ENCODE measurements at places on chromosomes 16 and 17. TPM values are rescaled to one million over a fixed set of nuclear protein-coding genes. Genes with fewer than 3 reads are reported as not detected.
A peak's percentile ranks its signal among the peaks of the same experiment; 100 is the strongest.

- H3K27me3 ChIP-seq = no peaks in the 10 kb centered on the region
- no peaks in the 10 kb centered on the region for H3K36me3 ChIP-seq
- no peak overlapping the region for H3K4me3 ChIP-seq
- peak; percentile 23 for DNase-seq
Measured at GRCh38 chr16:84844559-84845495, 25.0 kb downstream of the CRISPLD2 start.

DNA sequence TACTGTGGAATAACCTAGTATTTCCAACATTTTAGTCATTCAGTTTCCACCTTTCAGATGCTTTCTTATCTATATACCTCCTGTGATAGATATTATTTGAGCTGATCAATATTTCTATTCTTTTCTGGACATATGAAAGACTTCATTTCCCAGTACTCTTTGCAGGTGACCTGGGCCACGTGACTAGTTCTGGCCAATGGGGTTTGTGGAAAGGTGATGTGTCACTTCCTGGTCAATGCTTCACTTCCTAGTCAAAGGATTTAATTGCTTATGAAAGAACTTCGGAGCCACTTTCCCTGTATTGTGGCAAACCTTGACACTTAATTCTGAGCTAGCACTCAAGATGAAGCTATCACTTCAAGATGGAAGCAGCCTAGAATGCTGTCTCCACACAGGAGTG is 248.9 kb upstream of the FOXF1 start:
- H3K4me3 ChIP-seq = no peak overlapping the region
- H3K36me3 ChIP-seq = no peaks in the 10 kb centered on the region
- H3K27ac ChIP-seq = no peak overlapping the region
- peaks cover 3% of the 10 kb centered on the region for H3K27me3 ChIP-seq

DNA sequence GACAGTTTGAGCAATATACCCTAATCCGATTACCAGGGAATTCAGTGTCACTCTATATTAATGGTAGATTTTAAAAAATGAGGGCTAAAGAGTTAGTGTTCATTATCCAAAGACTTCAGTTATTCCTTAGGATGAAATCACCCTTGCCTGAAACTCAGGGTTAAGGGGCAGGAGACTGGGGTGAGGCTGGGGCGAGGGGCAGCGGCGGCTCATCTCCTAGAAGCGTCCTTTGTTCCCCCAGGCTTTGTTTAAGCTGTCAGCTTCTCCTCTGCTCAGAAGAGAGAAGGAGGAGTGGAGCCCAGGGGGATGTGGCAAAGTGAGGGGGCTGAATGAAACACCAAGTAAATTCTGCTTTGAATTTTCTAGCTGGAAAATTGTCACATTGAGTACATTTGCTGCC is 117.7 kb upstream of the ELAC2 start:
- H3K27me3 ChIP-seq = no peaks in the 10 kb centered on the region
- no peak overlapping the region for H3K27ac ChIP-seq
- H3K4me3 ChIP-seq = no peak overlapping the region
- H3K4me1 ChIP-seq = no peaks in the 10 kb centered on the region
- H3K36me3 ChIP-seq = no peaks in the 10 kb centered on the region
- no peak for DNase-seq

- no peak overlapping the region for H3K27ac ChIP-seq
- no peak overlapping the region for H3K4me3 ChIP-seq
- H3K4me1 ChIP-seq = no peaks in the 10 kb centered on the region
- no peaks in the 10 kb centered on the region for H3K27me3 ChIP-seq
Measured at GRCh38 chr17:77295241-77295853, 154.6 kb downstream of the SEC14L1 start.

DNA sequence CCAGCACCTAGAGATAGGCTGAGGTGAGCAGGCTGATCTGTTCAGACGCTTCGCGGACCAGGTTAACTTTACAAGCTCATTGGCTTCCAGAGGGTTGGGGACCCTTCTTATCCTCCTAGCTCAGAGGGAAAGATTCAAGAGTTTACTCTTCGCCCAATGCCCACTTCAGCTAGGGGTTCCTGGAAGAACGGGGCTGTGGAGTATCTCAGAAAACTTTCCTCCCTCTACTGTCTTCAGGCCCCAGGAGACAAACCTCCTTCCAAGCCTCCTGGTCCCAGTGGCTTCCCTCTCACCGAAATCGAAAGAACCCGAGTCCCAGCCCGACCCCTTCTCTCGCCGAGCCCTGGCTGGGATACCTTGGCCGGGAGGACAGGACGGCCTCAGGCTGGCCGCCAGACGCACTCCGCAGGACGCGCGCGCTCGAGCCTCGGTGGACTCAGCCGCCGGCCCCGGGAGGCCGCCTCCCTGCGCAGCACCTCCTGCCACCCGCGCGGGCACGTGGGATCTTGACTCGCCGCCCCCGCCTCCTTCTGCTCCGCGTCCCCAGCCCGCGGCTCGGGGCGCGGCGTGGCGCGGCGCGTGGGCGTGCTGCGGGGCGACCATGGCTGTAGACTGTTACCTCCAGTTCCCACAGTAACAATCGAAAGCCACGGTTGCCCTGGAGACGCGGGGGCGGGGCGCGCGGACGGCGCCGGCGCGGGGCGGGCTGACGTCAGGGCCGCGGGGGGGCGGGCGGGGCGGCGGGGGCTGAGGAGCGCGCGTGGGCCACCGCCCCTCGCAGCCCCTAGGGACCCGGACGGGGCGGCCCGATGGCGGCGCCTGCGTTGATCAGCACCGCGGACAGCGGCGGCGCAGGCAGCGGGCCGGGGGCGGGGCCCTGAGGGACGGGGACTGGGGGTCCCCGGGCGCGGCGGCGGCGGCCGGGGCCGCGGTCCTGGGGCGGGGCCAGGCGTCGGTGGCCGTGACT is 5.3 kb upstream of the HIC1 start:
- no peak overlapping the region for H3K27ac ChIP-seq
- DNase-seq = peak; percentile 91
- no peaks in the 10 kb centered on the region for H3K36me3 ChIP-seq
- H3K4me1 ChIP-seq = peaks cover 11% of the 10 kb centered on the region
- peak overlapping the region; percentile 88 for H3K4me3 ChIP-seq
- peaks cover 34% of the 10 kb centered on the region for H3K27me3 ChIP-seq

GRCh38 chr17:81395600-81396277 is 482 bp downstream of the BAHCC1 start:
- H3K27ac ChIP-seq = peak overlapping the region; percentile 99
- no peak for DNase-seq
- H3K4me1 ChIP-seq = peaks cover 24% of the 10 kb centered on the region
- peak overlapping the region; percentile 76 for H3K4me3 ChIP-seq
- no peaks in the 10 kb centered on the region for H3K27me3 ChIP-seq

GRCh38 chr16:50267651-50268050 is 1.3 kb downstream of the ADCY7 start:
- no peaks in the 10 kb centered on the region for H3K36me3 ChIP-seq
- DNase-seq = no peak
- no peaks in the 10 kb centered on the region for H3K27me3 ChIP-seq
- no peaks in the 10 kb centered on the region for H3K4me1 ChIP-seq

DNA sequence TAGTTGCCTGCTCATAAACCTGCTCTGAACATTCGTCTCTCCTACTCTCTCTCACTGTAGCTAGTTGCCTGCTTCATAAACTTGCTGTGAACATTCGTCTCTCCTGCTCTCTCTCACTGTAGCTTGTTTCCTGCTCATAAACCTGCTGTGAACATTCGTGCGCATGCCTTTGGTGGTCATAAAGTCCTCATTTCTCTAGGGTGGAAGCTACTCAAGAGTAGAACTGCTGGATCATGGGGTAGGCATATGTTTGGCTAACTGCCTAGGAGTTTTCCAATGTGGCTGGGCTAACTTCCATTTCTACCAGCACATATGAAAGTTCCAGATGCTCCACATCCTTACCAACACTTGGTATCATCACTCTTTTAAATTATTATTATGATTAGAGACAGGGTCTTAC is 174.6 kb upstream of the RPH3AL start:
- no peaks in the 10 kb centered on the region for H3K4me1 ChIP-seq
- H3K4me3 ChIP-seq = no peak overlapping the region
- H3K27me3 ChIP-seq = no peaks in the 10 kb centered on the region
- H3K27ac ChIP-seq = no peak overlapping the region
- no peaks in the 10 kb centered on the region for H3K36me3 ChIP-seq

DNA sequence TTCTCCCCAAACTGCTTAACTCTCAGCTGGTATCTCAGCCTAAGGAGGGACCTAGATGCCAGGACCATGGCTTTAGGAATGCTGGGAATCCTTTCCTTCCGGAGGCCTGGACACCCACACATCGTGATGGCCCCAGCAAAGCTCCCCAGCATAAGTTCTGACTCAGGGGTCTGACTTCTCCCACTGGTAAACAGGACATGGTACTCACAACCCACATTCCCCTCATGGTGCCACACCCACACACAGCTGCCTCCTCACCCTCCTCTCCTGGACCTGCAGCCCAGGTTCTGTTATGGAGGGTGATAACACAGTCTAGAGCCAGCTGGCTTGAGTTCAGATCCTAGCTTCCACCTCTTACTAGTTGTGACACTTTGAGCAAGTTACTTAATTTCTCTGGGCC is 719 bp upstream of the RNF227 start:
- no peak for DNase-seq
- H3K4me3 ChIP-seq = peak overlapping the region; percentile 87
- H3K4me1 ChIP-seq = peaks cover 21% of the 10 kb centered on the region
- peak overlapping the region; percentile 85 for H3K27ac ChIP-seq

DNA sequence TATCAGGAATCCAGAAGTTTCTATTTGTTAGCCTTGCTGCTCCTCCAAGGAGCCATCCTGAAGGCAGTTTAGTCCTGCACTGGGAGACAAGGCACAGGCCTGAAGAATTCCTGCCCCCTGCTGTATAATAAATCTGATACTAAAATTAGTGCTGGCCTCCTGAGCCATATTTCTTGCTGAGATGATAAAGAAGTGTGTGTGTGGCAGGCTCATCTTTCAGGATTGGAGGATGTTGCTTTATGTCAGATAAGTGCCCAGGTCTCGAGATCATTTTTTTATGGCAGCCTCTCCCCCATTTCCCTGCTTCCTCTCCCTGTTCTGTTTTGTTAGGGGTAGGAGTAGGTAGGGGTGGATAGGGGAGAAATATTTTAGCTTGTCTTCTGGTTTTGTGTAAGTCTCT is 26.0 kb downstream of the MSI2 start:
- peak overlapping the region; percentile 19 for H3K4me3 ChIP-seq
- no peaks in the 10 kb centered on the region for H3K36me3 ChIP-seq
- H3K27ac ChIP-seq = peak overlapping the region; percentile 91
- no peak for DNase-seq

The SEZ6L2 gene
- total RNA-seq = 0.34 TPM

The SOX15 gene
- total RNA-seq = 0.19 TPM

The NOS2 gene
- total RNA-seq = 0.38 TPM

Measured in psoas muscle (tissue), 8 donors.